ENCODE measurements at places on chromosomes 3 and 15.

GRCh38 chr15:60444289-60444912, 34.5 kb downstream of the ICE2 start:
- H3K4me3 ChIP-seq, result no peak overlapping the region
- no peaks in the 10 kb centered on the region for H3K36me3 ChIP-seq
- no peaks in the 10 kb centered on the region for H3K27me3 ChIP-seq
- DNase-seq, result no peak
- no peaks in the 10 kb centered on the region for H3K4me1 ChIP-seq

- DNase-seq, result no peak
- no peak overlapping the region for H3K27ac ChIP-seq
- no peaks in the 10 kb centered on the region for H3K27me3 ChIP-seq
- H3K36me3 ChIP-seq, result no peaks in the 10 kb centered on the region
- H3K4me1 ChIP-seq, result no peaks in the 10 kb centered on the region
These were observed 454.4 kb downstream of the WDR72 start for GRCh38 chr15:53305101-53305500.

DNA sequence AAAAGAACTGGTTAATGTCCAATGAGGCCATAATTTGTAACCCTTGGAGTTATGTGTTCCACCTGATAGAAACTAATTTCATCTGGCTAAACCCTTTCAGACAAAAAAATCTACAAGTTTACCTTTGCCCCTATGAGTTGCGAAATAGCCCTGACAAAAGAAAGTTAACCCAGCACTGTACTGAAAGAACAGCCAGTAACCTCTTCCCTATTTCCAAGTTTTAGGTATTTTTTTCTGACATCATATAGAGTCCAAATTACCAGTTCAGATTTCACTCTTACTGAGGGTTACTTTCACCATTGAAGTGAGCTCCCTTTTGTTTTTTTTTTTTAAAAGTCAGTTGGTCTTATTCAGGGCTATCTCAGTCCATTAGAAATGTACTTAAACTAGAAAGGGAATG, 42.8 kb upstream of the PTPRG start:
- H3K27ac ChIP-seq, result no peak overlapping the region
- no peaks in the 10 kb centered on the region for H3K4me1 ChIP-seq
- H3K4me3 ChIP-seq, result no peak overlapping the region

DNA sequence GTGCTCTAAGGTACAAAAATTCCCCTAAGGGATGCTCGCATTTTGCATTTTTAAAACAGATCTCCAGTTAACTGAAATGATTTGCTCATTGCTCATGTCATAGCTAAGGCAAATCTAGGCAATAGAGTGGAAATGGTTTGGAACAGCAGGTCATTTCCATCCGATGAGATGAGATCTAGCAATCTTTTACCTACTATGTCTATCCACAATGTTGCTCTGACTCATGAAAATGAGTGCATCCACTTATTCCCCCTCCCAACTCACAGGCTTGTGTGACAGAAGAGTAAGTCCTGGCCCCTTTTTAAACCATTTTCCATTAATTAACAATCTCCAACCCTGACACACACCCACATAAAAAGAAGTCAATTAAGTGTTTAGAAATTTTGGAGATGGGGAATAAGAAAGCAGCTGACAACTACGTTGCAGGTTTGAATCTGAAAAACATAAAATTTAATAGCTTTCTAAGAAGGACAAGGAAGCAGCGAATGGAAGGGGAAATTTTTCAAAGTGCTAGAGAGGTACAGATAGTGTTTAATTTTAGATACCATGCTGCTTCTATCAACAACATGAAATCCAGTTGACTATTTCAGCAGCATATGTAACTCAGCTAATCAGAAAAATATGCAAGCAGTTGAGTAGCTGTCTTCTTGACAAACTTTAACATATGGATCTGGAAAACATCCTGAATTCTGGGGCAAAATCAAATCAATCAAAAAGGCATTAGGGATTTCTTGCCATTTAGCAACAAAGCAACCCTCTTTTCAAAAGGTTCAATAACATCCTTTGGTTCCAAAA, 112.0 kb downstream of the TMCO5A start:
- no peaks in the 10 kb centered on the region for H3K36me3 ChIP-seq
- DNase-seq, result no peak
- no peaks in the 10 kb centered on the region for H3K27me3 ChIP-seq
- H3K4me3 ChIP-seq, result no peak overlapping the region

GRCh38 chr3:160586679-160587078, 21.3 kb upstream of the KPNA4 start:
- no peaks in the 10 kb centered on the region for H3K4me1 ChIP-seq
- peaks cover 5% of the 10 kb centered on the region for H3K36me3 ChIP-seq
- no peak overlapping the region for H3K4me3 ChIP-seq
- H3K27ac ChIP-seq, result no peak overlapping the region

DNA sequence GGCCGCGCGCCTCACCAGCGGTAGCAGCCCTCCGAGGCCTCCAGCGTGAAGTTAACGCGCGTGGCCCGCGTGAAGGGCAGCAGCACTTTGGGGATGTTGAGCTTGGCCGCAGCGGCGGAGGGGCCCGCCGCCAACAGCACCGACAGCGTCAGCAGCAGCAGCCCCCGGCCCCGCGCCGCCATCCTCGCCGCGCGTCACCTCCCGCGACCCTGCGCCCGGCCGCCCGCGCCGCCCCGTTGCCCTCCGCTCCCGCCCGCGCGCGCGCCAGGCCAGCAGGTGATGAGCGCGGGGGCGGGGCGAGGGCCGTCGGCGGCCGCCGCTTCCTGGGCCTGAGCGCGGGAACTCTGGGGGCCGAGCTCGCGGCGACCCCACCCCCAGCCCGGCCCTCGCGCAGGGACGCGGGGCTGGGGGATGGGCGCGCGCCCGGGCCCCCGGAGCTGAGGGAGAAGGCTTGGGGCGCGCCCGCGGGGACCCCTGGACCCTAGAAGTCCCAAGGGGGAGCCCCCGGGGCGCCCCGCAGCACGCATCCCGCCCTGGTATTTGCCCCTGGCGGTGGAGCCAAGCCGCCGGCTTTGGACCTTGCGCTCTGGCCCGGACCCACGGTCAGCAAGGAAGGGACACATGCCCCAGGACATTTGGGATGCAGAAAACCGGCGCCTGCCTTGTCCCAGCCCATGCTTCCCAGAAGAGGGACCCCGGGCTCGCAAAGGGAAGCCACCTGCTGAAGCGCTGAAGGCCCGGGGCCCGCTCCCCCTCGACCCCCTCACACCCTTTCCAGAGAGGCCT, at the start of gene NUP210:
TSS of gene NUP210 (minus strand) at position 278 of the 786 bp plus-strand sequence. CDS start at position 182, 96 bp downstream.
- H3K4me1 ChIP-seq, result no peaks in the 10 kb centered on the region
- no peaks in the 10 kb centered on the region for H3K36me3 ChIP-seq
- H3K27me3 ChIP-seq, result peaks cover 9% of the 10 kb centered on the region
- DNase-seq, result peak; percentile 55
- H3K4me3 ChIP-seq, result peak within 1 kb of the TSS; percentile 61

- H3K27ac ChIP-seq, result no peak overlapping the region
- H3K4me1 ChIP-seq, result no peaks in the 10 kb centered on the region
- DNase-seq, result no peak
- no peak overlapping the region for H3K4me3 ChIP-seq
- H3K27me3 ChIP-seq, result no peaks in the 10 kb centered on the region
- H3K36me3 ChIP-seq, result no peaks in the 10 kb centered on the region
These were observed 64.7 kb downstream of the EOMES start for GRCh38 chr3:27657404-27657803.

DNA sequence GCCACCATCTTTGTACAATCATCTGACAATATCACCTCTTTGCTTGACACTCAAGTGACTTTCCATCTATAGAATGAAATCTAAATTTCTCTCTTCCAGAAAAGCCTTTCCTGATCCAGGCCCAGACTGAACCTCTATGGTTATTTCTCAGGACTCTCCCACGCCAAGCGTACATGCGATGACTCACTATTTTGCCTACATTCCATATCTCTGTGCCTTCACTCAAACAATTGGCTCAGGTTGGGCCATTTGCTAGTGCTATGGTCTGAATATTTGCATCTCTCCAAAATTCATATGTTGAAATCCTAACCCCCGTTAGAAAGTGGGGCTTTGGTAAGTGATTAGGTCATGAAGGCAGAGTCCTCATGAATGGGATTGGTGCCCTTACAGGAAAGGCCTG, 43.9 kb downstream of the ST3GAL6 start:
- DNase-seq, result no peak
- H3K27ac ChIP-seq, result no peak overlapping the region
- peaks cover 2% of the 10 kb centered on the region for H3K4me1 ChIP-seq

DNA sequence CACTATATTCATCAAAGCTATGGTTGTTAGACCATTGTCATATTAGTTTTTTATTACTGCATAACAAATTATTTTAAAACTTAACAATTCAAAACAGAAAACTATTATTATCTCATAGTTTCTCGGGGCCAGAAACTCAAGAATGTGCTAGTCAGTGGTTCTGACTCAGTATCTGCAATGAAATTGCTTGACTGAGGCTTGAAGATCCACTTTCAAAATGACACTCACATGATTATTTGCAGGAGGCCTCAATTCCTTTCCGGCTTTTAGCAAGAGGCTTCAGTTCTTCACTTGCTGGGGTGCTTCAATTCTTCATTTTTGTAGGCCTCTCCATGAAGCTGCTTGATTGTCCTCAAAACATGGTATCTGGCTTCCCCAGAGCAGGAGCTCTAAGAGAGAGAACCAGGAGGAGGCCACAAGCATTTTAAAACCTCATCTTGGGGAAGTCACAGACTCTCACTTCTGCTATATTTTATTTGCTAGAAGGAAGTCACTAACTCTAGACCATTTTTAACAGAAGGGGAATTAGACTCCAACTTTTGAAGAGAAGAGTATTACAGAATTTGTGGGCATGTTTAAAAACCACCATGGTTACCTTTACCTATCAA, 383.7 kb downstream of the MFSD1 start:
- no peaks in the 10 kb centered on the region for H3K27me3 ChIP-seq
- DNase-seq, result no peak
- H3K36me3 ChIP-seq, result no peaks in the 10 kb centered on the region
- no peaks in the 10 kb centered on the region for H3K4me1 ChIP-seq
- H3K27ac ChIP-seq, result no peak overlapping the region
- H3K4me3 ChIP-seq, result no peak overlapping the region

- H3K4me1 ChIP-seq, result peaks cover 27% of the 10 kb centered on the region
- H3K36me3 ChIP-seq, result peaks cover 6% of the 10 kb centered on the region
- DNase-seq, result peak; percentile 40
These were observed 110.0 kb upstream of the NSMCE3 start for GRCh38 chr15:29379647-29380046.

DNA sequence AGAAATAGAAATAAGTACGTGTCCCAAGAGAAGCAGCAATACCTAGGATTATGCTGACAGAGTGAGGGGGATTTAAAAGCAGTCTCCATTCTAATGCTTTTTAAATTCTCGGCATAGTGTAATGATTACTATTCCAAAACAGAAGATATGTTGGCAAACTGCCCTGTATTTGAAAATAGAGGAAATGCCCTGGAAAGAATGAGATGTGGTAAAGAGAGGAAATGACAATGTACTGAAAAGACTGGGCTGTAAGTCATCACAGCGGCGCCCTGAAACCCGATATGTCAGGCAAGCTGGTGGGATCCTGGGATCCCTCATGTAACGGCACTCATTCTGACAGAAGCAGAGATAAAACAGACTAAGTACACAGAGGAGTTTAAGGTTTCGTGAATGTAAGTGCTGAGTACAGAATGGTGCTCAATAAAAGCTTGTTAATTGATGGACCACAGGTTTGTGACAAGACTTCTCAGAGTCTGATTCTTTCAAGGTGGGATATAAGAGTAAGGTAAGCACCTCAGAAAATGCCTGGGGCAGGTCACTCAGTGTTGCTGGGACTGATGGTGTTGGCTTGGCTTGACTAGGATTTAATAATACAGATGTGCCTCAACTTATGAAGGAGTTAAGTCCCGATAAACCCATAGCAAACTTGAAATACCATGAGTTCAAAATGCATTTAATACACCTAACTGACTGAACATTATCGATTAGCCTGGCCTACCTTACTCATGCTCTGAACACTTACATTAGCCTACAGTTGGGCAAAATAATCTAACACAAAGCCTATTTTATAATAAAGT, 91.4 kb downstream of the NFKBIZ start:
- no peak overlapping the region for H3K4me3 ChIP-seq
- no peaks in the 10 kb centered on the region for H3K4me1 ChIP-seq
- H3K27me3 ChIP-seq, result no peaks in the 10 kb centered on the region
- peak; percentile 29 for DNase-seq
- H3K27ac ChIP-seq, result no peak overlapping the region
